Activated CD4-positive, alpha-beta T cell treated with anti-CD3 and anti-CD28 coated beads, Interleukin-2, amount 10 ng/mL, durations not matched to agents 7 days and 5 days (primary cell): ENCODE measurements at places on chromosomes 16 and 17. TPM values are rescaled to one million over a fixed set of nuclear protein-coding genes. Genes with fewer than 3 reads are reported as not detected.

NRN1L gene
- 1.5 TPM for total RNA-seq

FOXO3B gene
- 3.1 TPM for total RNA-seq

LGALS9C gene
- 0.74 TPM for total RNA-seq

ITGB4 gene
- 0.55 TPM for total RNA-seq

KLHL11 gene
- 13.2 TPM for total RNA-seq

WNT3 gene
- not detected for total RNA-seq

PPP1R27 gene
- total RNA-seq = not detected

HYDIN gene
- total RNA-seq = not detected

ADGRG1 gene
- total RNA-seq = 2.2 TPM
